ENCODE measurements at places on chromosomes 12 and 14. TPM values are rescaled to one million over a fixed set of nuclear protein-coding genes. Genes with fewer than 3 reads are reported as not detected.

GNG2 gene
- 41.1 TPM for polyA plus RNA-seq

RNF212B gene
- 0.59 TPM for polyA plus RNA-seq

POC1B gene
- polyA plus RNA-seq, result 8.5 TPM

ALDH2 gene
- 25.8 TPM for polyA plus RNA-seq

NPFF gene
- polyA plus RNA-seq, result not detected

B4GALNT1 gene
- 2.1 TPM for polyA plus RNA-seq

KLRC1 gene
- 0.37 TPM for polyA plus RNA-seq

ABCC9 gene
- polyA plus RNA-seq, result 83.9 TPM

DNA sequence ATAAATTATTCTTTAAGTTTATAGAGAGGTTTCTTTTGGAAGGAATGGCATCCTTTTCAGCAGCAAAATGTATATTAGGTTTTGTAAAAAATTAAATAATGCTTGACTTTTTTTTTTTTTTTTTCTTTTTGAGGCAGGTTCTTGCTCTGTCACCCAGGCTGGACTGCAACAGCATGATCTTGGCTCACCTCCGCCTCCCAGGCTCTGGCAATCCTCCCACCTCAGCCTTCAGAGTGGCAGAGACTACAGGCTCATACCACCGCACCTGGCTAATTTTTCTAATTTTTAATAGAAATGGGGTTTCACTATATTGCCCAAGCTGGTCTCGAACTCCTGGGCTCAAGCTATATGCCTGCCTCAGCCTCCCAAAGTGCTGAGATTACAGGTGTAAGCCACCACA lies 89.0 kb downstream of the FLRT2 start:
- DNase-seq, result no peak

GRCh38 chr12:58593557-58594304 lies 326.6 kb downstream of the LRIG3 start:
- DNase-seq, result no peak

GRCh38 chr12:46764005-46764404 lies 61.8 kb downstream of the SLC38A4 start:
- DNase-seq, result no peak

- no peak for DNase-seq
Measured at GRCh38 chr12:89943463-89943862, 234.8 kb upstream of the ATP2B1 start.

- DNase-seq, result no peak
Measured at GRCh38 chr12:9043766-9044165, 54.4 kb downstream of the KLRG1 start.

DNA sequence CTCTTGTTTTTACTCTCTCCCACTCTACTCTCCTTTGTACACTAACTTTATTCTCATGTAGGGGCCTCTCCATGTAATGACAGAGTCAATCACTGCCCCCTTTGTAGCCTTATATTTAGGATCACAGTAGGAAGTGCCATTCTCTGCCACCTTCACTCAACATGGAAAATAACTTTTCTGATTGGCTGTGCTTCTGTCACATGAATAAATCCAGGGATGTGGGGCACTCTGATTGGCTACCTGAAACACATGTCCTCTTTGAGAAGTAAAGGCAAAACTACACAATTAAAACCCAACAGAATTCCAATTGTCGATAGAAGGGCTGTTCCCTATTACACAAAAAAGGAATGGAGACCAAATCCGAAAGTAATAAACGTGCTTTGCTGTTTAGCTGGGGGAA lies at the start of gene RNASE9:
Gene RNASE9 (minus strand): TSS at position 87 of the 400 bp plus-strand sequence.
- DNase-seq, result no peak

DNA sequence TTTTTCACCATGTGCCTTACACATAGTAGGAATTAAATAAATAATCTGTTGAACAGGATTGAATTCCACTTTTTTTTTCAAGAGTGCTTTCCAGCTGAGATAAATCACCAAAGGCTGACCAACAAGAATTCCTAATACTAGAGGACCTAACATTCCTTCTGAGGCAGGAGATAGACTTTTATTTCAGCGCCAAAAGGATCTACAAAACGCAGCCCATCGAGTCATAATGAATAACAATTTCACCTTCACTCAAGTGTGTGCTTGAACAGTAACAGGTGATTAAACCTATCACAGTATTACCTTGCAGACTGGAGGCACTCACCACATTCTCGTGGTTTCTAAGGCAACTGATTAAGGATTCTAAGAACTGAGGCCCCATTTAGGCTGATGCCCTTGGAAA lies 224.3 kb upstream of the ATP2B1 start:
- no peak for DNase-seq

- no peak for DNase-seq
Measured at GRCh38 chr14:104341532-104342434, 203.4 kb downstream of the KIF26A start.

GRCh38 chr14:104795781-104796686 lies 486 bp upstream of the AKT1 start:
- DNase-seq, result no peak

- no peak for DNase-seq
Measured at GRCh38 chr14:104788161-104788818, 7.3 kb downstream of the AKT1 start.

DNA sequence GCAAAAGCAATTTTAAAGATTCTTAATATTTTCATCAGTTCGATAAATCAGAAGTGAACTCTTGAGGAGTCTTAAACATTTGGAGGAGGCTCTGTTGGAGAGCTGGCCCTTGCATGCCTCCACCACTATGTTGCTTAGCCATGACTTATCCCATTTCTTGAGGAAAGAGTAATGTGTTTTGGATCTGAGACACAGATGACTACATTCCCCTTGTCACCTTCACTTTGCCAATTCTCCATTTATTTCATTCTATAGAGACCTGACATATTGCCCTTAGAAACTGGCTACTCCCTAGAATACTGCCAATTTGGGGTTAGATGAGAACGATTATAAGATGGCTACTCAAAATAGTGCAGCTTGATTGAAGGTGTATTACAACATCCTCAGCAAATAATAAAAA lies 157.4 kb upstream of the TMEM260 start:
- peak; percentile 8 for DNase-seq

DNA sequence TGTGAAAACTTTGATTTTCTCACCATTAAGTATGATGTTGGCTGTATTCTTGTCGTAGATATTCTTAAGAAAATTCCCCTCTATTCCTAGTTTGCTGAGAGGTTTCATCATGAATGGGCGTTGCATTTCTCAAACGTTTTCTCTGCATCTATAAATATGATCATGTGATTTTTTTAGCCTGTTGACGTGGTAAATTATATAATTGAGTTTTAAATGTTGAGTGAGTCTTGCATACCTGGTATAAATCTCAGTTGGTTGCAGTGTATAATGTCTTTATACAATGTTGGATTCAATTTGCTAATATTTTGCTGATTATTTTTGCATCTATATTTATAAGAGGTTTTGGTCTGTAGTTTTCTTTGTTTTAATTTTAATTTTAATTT lies 405.9 kb upstream of the MIS18BP1 start:
- DNase-seq, result no peak

DNA sequence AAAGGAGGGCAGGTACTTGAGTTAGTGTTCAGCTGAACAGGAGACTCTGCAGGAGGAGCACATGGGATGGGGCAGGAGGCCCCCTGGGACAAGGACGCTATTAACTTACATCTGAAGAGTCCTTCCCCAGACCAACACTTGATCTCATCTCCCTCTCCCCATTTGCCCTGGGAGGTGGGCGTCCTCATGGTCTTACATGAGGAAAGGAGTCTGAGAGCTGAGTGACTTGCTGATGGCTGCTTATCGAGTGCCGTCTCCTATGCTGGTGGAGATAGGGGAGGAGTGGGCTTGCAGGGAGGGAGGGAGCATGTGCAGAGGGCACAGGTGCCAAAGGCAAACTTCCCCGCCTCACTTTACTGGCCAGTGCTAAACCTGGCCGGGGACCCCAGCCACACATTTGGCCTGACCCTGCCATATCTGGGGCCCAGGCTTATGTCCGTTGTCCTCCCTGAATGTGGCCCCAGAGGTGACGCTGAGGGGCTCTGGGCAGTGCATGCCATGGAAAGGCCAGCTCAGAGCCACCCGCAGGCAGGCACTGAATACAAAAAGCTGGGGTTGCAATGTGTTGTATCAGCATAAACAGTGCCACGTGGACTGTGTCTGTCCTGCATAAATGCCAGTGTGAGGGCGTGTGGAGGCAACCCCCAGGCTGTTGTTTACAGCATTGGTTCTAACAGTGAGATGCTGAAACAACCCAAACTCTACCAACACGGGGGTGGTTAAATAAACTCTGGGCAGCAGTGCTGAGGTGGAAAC lies 29.4 kb downstream of the FAIM2 start:
- DNase-seq, result no peak

- no peak for DNase-seq
Measured at GRCh38 chr14:76575108-76575507, 186.2 kb upstream of the VASH1 start.

GRCh38 chr14:69042787-69043444 lies 63.8 kb upstream of the ACTN1 start:
- no peak for DNase-seq

DNA sequence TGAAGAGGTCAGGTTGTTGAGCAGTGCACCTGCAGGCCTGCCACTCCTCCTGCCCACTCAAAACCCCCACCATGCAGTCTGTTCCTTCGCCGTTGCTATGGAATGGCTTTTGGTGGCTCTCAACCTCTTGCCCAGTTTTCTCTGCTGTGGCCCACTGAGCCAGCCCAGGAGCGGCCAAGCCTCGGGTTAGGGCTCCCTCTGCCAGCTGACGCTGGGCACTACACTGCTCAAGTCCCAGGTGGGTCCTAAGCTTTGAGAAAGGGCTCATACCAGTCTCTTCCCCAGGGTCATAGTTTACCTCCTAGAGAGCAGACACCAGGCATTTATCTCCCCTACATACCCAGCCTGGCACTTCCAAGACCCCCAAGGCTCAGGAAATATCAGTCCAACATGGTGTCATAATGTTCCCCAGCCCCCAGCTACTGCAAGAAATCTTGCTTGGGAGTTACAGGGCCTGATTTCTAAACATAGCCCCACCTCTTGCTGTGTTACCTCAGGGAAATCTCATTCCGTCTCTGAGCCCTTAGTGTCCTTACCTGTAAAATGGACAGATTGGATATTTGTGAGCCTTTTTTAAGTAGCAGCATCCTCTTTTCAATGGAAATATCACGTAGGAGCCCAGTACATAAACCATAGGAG lies 59.4 kb downstream of the TSPAN11 start:
- DNase-seq, result no peak
